RKO (cell line): ENCODE measurements at places on chromosomes 11 and 22.

GRCh38 chr22:28992565-28993356 lies 68.9 kb downstream of the C22orf31 start:
- DNase-seq: no peak

- no peak for DNase-seq
Measured at GRCh38 chr11:34340653-34341052, 17.2 kb downstream of the ABTB2 start.

DNA sequence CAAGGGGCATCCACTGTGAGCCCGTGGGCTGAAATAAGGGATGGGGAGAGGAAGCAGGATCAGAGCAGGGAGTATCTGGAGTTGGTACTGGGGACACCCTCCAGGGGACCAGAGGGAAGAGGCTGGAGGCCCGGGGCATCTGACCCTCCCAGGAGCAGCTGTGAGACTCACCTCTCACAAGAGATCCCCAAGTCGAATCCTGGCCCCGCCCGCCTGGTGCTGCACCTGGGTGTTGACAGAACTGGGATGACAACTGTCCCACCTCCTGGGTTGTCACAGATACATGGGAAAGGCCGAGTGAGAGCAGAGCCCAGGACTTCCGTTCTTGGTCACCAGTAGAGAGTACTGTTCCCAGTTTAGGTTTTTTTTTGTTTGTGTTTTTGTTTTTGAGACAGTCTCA lies 78.9 kb downstream of the CELSR1 start:
- no peak for DNase-seq

- peak; percentile 55 for DNase-seq
Measured at GRCh38 chr22:45268958-45269844, 15.5 kb upstream of the UPK3A start.

DNA sequence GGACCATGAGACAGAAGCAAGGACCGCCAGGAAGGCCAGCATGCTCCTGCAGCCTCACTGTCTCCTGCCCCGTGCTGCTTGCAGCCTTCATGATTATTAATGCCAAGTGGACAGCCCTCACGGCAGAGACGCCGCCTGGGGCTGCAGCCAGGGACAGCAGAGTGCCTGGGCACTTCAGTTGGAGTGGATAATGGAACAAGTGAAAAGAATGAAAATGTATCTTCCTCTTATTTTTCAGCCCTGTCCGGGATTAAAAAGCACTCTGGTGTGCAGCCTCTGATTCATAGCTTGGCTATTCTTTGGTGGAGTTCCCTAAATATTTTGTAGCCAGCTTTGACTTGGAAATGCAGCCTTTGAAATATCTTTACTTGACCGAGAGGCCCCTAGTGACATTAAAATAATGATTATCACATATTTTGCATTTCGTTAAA lies 1404.2 kb downstream of the BRD1 start:
- no peak for DNase-seq

- no peak for DNase-seq
Measured at GRCh38 chr11:95266751-95267374, 35.9 kb upstream of the SESN3 start.

GRCh38 chr11:122931510-122931909 lies 49.0 kb downstream of the JHY start:
- DNase-seq: no peak

GRCh38 chr22:38416621-38417251 lies 38.3 kb downstream of the KCNJ4 start:
- no peak for DNase-seq

DNA sequence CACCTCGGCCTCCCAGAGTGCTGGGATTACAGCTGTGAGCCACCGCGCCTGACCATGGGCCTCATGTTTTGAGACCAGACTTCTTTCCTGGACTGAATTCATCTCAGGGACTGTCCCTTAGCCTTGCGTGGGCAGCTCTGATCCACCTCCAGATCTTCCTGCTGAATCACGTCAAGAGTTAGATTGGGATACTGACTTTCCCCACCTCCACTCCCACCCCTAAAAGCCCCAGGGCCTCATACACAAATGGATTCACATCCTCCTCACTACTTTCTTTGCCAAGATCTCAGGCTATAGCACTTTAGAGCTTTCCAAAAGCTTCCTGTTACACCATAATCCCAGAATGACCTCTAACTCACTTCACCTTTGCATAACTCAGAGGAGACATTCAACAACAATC lies 12.1 kb downstream of the CCDC87 start:
- no peak for DNase-seq

DNA sequence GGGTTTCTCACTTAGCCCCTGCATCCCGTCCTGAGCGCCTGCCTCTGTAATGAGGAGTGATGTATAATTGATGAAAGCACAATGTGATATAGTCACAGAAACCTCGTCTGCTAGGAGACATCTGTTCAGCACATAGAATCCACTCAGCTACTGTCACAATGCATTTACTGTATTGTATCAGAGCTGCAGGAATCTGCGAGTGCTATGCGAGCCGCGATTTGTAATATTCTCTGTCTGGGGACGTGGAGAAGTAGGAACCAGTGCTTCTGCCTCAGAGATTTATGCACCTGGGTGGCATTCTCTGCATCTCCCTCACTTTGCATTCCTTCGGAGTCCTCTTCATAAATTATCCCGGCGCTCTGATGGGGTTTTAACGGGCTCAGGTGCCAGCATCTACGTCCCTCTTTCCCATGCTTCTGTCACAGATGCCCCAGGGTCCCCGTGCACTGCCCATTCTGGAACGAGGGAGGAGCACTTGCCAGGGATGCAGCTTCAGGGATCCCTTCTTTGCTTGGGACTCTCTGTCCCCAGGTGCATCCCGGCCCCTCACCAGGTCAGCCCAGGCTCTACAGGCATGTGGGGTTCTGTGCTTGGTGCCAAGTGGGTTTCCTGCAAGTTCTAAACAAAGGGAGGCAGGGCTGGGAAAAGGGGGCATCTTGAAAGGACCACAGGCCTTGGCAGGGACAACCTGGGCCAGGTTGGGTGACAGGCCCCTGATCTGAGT lies 205.5 kb downstream of the DSCAML1 start:
- DNase-seq: no peak

DNA sequence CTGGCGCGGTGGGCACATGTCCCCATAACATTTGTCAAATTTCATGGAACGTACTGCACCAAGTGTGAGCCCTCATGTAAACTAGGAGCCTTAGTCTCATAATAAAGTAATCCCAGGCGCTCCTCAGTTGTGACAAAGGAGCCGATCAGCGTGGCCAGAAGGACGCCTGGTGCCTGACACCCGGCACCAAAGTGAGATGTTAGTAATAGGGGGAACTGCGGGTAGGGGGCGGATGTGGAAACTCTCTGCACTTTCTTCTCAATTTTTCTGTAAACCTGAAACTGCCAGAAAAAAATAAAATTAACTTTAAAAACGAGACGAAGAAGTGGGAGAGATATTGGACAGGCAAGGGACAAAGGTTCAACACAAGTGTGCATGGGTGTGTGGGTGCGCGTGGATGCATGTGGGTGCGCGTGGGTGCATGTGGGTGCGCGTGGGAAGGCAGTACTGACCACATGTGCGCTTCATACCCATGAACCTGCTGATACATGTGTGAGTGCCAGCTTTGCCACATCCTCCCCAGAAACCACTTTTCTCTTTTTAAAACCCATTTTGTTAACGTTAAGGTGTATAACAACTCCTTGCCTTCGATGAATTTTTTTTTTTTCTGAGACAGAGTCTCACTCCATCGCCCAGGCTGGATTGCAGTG lies 55.4 kb upstream of the LINC01488 start:
- no peak for DNase-seq

- DNase-seq: no peak
Measured at GRCh38 chr22:27935897-27936296, 16.8 kb upstream of the PITPNB start.

- peak; percentile 98 for DNase-seq
Measured at GRCh38 chr11:65420979-65421793, 1.4 kb upstream of the NEAT1 start.

DNA sequence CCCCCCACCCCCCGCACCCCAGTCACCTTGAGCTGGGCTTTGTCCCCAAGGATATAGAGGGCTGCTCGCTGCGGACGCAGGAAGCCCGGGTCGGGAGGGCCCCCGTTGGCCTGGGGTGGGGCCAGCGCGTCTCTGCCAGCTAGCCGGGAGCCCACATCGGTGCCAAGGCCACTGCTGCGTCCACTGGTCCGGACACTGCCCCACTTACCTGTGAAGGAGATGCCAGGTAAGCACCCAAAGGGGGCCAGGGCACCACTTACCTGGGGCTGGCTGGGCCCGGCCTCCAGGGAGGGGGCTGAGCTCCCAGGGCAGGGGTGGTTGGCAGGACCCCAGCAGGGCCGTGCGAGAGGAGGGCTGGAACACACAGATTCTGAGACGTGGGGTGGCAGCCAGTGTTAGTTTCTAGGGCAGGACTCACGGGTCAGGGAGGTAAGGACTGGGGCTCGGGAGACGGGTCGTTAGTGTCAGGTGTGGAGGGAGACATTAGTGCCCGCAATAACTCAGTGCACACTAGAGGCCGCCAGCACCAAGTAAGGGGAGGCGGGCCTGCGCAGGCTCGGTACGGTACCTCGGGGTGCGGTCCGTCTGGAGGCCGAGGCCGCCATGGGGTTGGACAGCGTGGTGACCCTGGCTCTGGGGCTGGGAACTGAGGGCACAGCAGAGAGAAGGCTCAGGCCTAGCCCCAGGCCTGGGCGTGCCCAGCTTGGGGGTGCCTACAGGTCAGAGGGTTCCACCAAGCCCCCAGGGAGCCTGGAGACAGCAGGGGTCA lies 18.2 kb downstream of the SBF1 start:
- DNase-seq: no peak

GRCh38 chr11:65718964-65719492 lies 1.6 kb downstream of the RNASEH2C start:
- peak; percentile 66 for DNase-seq

DNA sequence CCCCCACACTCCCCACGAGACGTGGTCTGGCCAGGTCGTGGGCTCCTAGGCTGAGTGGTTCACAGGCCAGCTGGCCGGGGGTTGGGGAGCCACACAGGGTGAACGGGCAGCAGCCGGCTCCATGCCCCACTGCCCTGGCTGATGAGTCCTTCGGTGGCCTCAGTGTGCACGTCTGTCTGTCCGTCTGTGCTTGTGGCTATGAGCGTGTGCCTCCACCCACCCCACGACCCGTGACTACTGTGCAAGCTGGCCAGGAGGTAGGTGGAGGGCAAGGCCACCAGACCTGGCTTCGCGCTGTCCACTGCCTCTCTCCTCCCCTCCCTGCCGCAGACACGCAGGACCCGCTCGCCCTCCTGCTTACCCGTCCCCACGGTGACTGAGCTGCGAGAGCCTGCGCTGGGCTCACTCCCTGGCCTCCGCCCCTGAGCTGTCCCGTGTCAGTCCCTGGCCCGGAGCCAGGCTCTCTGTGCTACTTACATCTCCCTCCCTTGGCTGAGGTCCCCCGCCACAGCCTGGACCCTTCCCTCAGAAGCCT lies 14.1 kb downstream of the CSDC2 start:
- DNase-seq: no peak

GRCh38 chr22:33492210-33492651 lies 428.0 kb downstream of the LARGE1 start:
- no peak for DNase-seq

- peak; percentile 80 for DNase-seq
Measured at GRCh38 chr11:911031-911889, 650 bp upstream of the CHID1 start.

GRCh38 chr11:63791495-63792167 lies 21.6 kb upstream of the SPINDOC start:
- DNase-seq: no peak

GRCh38 chr11:38254913-38255312 lies 1656.9 kb upstream of the RAG2 start:
- DNase-seq: no peak

DNA sequence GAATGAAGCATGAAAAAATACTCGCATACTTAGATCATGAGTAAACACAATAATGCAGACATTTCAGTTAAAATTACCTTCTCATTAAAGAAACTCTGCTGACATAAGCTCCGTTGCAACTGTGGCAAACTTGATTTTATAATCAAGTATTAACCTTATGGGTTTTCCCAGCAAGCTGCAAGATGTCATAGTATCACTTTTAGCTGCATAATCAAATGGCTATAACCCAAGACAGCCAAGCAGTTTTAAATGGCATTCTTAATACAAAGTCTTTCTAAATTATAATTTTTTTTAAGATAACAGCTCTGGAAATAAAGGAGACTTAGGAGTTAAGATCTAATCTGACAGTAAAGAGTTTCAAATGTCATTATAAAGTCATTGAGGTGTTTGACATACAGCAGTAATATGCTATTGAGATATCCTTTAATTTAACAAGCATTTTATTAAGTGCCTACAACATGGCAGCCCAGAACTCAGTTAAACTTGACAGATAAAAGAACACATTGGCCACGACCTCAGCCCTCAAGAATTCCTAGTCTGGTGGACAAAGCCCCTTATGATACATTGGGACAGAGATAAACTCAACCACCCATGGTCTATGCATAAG lies 163.1 kb upstream of the FAT3 start:
- no peak for DNase-seq

- DNase-seq: no peak
Measured at GRCh38 chr11:116225236-116225635, 547.6 kb downstream of the BUD13 start.
